ENCODE measurements at places on chromosomes 12 and 14.

DNA sequence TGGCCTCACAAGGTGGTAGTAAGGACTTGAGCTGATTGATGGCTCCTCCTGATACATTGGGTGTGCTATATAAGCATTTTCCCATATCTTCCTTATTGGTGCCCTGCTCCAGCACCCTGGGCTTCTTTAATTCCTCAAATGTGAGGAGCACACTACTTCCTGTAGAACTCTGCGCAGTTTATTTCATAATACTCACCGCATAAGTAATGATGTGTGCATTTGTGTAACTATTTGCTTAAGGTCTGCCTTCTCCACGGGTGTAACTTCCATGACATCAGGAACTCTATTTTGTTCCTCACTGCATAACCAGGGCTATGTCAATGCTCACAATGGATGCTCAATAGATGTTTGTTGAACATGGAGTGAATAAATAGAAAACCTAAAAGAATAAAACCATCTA is 392.2 kb downstream of the SEC23A start:
- DNase-seq, result no peak

DNA sequence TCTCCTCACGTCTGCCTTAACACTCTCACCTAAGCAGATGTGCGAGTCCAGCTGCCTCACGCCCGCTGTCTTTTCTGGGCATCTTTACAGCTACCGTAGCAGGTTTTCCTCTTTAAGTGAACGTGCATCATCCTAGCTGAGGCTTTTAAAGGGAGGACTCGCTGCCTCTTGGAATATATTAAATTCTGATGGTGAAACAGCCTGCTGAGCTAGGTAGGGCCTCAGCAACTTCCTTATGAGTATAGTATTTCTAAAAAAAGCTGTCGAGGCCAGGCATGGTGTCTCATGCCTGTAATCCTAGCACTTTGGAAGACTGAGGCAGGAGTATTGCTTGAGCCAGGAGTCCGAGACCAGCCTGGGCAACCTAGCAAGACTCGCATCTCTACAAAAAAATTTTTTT is 32.2 kb downstream of the TESC start:
- DNase-seq, result no peak

DNA sequence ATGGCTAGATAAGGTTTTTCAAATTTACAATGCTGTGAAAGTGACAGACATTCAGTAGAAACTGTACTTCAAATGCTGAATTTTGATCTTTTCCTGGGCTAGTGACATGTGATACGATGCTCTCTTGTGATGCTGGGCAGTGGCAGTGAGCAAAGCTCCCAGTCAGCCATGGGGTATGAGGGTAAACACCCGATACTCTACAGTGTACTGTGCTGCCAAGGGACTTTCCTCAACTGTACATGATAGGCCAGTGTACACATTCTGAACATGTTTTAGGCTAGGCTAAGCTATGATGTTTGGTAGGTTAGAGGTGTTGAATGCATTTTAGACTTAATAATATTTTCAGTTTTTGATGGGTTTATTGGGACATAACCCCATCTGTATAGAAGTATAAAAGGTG is 17.6 kb downstream of the MBIP start:
- no peak for DNase-seq

GRCh38 chr14:50524731-50525515 is 7.4 kb downstream of the MAP4K5 start:
- no peak for DNase-seq
